ENCODE measurements at places on chromosomes 7 and 10.
A peak's percentile ranks its signal among the peaks of the same experiment; 100 is the strongest.

DNA sequence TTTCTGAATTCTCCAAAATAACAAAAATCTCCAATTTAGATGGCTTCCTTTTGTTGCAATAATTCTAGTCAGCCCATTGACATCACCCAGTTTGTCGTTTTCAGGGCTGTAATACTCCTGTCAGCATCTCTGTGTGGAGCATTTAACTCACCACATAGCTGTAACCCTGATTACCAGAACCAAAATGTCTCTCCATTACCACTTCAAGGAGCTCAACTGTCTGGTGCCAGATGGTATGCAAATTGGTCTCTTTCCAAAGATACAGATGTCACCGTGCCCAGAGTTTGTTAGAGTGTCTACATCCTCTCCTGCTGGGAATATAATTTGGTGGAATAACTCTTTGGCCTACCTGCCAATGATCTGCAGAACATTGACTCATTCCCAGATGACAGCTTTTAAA lies 350.3 kb upstream of the POT1 start:
- no peak for DNase-seq

GRCh38 chr7:43630482-43630881 lies 47.6 kb downstream of the STK17A start:
- no peak for DNase-seq

- DNase-seq: no peak
Observed at GRCh38 chr7:115965796-115966475, 64.6 kb downstream of the TFEC start.

GRCh38 chr7:94436018-94436604 lies 41.4 kb downstream of the COL1A2 start:
- DNase-seq: peak; percentile 83

DNA sequence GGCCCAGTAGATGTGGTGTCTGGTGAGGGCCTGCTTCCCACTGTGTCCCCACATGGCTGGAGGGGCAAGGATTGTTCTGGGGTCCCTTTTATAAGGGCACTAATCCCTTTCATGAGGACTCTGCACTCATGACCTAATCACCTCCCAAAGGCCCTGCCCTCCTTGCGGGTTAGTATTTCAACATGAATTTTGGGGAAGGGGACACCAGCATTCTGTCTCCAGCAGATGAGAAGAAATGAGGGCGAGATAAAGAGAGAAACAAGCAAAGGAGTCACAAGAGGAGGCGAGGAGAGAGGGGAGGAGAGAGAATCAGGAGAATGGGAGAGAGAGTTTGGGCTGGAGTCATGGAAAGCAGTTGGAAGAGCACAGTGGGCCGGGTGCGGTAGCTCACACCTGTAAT lies 83.7 kb downstream of the C10orf105 start:
- no peak for DNase-seq

GRCh38 chr10:35442028-35442427 lies 105.7 kb downstream of the CCNY start:
- DNase-seq: no peak

DNA sequence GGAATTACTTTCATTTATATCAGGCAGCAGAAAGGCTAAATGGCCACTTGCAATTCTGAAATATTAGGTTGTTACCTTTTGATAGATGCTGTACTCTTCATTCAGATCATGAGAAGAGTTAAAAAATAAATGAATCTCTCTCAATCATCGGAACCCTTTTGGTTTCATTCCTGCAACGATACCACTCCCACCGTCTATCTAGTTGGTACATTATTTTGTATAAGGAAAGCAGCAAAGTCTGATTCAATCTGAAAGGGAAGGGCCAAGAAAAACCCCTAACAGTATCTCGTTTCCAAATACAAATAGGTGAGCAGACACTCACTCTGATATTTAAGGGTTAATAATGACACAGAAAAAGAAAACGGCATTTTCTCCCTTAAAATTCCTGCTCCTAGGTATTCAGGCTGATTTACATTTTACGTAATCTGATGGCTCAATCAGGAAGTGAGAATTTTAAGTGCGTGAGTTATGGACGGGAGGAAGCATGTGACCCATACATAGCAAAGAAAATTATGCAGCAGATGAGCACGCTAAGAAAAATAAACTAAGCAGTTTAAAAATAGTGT lies 209.4 kb upstream of the KLF14 start:
- DNase-seq: peak; percentile 72

All from SW480 (cell line).